CD4-positive, alpha-beta T cell (primary cell): ENCODE measurements at places on chromosomes 7 and 10.

GRCh38 chr10:33609546-33609945, 275.1 kb upstream of the NRP1 start:
- DNase-seq: no peak

DNA sequence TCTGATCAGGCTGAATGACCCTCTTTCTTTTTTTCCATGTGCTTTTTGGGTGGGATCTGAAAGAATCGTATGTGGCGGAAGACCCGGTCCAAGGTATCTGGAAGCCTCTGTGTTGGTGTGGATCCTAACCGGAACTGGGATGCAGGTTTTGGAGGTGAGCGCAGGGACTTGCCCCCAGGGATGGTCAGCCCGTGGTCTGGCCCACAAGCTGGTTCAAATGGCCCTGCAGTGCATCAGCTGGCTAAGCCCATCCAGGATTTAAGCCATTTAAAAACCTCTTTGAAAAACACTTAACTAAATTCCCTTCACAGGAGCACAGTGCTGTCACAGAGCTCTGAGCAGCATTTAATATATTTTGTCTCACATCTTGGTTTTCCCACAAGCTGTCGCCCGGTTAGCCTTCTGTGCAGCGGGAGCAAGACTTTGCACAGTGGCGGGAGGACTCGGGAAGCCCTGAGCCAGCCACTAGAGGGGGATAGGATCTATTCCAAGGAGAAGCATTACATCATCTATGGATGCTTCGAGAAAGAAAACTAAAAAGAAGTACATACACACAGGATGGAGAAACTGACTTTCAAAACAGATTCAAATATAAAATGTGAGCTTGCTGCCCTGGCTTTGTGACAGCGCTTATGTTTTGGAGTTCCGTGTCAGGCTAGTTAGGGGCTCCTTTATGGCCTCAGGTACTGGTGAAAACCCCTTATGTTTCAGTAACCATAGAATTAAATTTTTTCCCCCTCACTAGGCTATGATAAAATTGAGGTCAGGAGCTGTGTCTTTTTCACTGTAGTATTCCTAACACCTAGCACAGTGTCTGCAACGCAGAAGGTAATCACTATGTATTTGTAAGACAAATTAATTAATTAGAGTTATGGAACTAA, 11.3 kb downstream of the CPA2 start:
- DNase-seq: no peak

GRCh38 chr7:43363035-43363791, 219.7 kb upstream of the STK17A start:
- DNase-seq: no peak

- no peak for DNase-seq
Observed at GRCh38 chr7:139985811-139986210, 76.9 kb downstream of the PARP12 start.

GRCh38 chr7:5215313-5215712, 25.3 kb downstream of the WIPI2 start:
- DNase-seq: no peak

- DNase-seq: no peak
Observed at GRCh38 chr7:132420527-132420926, 155.7 kb downstream of the PLXNA4 start.

- DNase-seq: no peak
Observed at GRCh38 chr10:6119423-6119822, 30.6 kb downstream of the RBM17 start.

DNA sequence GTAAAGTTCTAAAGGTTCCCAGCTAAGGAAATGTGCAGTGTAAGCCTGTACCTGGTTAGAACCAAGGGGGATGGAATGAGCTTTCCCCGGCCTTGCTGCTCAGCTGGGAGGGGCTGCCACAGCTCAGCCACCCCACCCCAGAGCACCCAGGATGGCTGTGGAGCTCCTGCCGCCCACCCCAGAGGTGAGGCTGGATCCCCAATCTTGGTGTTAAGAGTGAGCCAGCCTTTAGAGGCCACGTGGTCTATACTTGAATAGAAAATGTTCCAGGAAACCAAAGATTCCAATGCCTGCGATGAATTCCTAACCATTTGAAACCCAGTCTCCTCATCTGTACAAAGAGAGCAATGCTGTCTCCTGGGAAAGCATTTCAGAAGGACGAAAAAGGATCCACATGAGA, 16.5 kb downstream of the DIP2C start:
- DNase-seq: no peak

DNA sequence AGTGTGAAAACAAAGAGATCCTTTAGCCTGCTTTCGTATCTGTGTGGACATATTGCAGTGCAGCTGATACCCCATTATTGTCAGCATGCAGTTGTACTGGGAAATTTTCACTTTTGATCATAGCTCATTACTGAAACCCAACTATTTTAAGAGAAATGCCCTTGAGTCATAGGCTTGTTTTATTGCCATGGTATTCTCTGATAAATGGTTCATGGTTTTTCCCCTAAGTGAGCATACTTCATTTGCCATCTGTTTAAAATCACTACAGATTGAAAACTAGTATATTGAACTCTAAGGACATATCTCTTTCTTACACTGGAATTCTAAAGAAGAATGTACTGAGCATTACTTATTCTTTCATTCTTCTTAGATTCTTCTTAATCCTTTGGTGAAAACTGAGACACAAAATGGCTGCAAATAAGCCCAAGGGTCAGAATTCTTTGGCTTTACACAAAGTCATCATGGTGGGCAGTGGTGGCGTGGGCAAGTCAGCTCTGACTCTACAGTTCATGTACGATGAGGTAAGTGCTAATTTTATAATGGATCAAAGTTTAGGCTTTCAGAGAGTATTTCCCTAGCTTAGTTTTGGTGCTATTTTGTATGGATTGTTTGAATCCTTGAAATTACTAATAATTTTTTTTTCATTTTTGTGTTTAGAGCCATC, 63.0 kb downstream of the RALA start:
- DNase-seq: no peak

GRCh38 chr7:20141002-20141345, 76.2 kb downstream of the MACC1 start:
- no peak for DNase-seq

DNA sequence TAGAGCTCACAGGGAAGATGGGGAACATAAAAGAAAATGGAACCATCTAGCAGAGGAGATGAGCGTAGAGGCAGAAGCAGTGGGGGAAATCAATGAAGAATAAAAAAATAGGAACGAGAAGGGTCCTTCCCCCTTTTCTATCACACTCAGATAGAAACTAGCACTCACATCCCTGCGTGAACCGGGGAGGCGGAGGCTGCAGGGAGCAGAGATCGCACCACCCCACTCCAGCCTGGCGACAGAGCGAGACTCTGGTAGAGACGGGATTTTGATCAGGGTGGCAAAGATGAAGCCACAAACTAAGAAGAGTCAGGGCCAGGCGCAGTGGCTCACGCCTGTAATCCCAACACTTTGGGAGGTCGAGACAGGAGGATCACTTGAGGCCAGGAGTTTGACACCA, 64.7 kb upstream of the ECHDC3 start:
- DNase-seq: no peak

- DNase-seq: no peak
Observed at GRCh38 chr7:90715067-90715466, 118.9 kb downstream of the CDK14 start.

DNA sequence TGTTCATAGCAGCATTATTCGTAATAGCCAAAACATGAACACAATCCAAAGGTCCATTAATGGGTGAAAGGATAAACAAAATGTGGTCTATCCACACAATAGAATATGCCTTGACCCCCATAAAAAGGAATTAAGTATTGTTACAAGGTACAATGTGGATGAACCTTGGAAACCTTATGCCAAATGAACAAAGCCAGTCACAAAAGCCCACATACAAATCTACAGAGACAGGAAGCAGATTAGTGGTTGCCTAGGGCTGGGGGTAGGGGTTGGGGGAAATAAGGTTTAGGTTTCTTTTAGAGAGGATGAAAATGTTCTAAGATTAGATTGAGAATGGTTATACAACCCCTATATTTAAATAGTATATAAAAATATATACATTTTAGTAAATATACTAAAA, 34.8 kb downstream of the PIP4K2A start:
- peak; percentile 51 for DNase-seq

DNA sequence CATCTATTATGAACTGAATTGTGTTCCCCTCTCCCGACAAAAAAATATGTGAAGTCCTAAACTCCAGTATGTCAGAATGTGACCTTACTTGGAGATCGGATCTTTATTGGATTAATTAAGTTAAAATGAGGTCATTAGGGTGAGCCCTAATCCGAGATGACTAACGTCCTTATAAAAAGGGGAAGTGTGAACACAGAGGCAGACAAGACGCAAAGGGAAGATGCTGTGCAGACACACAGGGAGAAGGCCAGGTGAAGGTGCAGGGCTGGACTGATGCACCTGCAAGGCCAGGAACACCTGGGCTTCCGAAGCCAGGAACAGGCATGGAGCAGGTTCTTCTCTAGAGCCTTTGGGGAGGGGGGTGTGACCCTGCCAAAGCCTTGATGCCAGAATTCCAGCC, 187.8 kb downstream of the PARD3 start:
- DNase-seq: no peak

- no peak for DNase-seq
Observed at GRCh38 chr7:54782829-54783228, 23.8 kb upstream of the SEC61G start.

DNA sequence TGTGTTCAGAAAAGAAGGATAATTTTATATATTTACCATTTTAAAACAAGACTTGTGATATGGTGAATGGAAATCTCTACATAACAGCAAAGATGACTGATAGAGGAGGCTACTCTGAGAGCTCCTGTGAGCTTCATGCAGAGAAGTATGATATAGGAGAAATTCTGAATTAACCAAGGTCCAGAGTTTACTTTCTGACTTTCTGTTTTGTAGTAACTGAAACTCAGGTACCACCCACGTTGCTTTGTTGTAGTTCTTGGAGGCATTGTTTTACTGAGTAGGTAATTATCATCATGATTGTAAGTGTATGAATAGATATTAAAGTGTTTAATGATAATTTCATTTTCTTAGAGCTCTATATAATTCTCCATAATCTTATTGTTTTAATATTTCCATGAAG, 18.0 kb upstream of the SFR1 start:
- no peak for DNase-seq

DNA sequence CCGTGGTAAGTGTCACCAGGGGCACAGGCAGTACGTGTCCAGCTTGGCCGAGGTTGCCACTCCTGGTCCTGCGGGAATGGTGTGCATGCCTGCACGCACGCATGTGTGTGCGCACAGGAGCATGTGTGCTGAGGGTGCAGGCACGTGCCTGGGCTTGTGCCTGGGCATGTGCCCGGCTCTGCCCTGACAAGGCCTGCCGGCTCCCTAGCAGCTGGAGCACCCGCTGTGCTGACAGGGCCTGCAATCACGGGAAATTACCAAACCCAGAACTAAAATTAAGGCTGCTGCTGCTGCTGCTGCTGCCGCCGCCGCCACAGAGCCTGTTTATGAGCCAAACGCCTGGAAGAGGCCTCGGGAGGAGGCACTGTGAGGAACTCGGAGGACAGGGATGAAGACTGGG, 28.7 kb downstream of the GHRHR start:
- no peak for DNase-seq

GRCh38 chr7:80330434-80330833, 181.4 kb downstream of the GNAT3 start:
- DNase-seq: no peak

DNA sequence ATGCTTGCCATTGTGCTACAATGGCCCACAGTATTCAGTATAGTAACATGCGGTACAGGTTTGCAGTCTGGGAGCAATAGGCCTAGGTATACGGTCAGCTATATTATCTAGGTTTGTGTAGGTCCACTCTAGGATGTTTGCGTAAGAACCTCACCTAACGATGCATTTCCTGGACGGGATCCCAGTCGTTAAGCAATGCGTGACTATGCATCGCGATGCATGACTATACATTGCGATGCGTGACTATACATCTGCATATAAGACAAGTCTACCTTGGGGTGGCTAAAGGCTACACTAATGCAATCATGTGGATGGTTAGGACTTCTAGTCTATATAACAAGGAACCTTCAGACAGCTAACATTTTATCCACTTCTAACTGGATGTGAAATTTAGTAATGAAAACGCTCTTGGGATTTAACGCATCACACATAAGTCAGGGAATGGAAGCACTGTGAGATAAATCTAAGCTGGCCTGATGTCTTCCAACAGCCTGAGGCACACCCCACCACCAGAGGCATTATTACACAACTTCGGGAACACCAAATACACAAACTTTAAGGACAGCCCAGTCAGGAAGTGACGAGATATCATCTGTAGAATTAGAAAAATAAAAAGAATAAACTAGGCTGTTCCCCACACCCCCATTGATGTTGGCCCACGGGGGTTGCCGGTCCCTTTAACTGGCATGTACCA, 9.2 kb downstream of the GNA12 start:
- no peak for DNase-seq

DNA sequence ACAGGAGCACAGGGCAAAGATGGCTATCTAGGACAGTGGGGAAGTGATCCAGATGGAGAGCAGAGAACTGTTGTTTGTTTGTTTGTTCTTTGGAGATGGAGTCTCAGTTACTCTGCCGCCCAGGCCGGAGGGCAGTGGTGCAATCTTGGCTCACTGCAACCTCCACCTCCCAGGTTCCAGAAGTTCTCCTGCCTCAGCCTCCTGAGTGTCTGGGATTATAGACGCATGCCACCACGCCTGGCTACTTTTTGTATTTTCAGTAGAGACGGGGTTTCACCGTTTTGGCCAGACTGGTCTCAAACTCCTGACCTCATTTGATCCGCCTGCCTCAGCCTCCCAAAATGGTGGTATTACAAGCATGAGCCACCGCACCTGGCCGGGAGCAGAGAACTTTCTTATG, 20.9 kb downstream of the METTL2B start:
- DNase-seq: no peak

GRCh38 chr7:47480576-47481538, 101.1 kb downstream of the TNS3 start:
- DNase-seq: no peak

- no peak for DNase-seq
Observed at GRCh38 chr10:49284356-49284755, 14.6 kb upstream of the C10orf71 start.

DNA sequence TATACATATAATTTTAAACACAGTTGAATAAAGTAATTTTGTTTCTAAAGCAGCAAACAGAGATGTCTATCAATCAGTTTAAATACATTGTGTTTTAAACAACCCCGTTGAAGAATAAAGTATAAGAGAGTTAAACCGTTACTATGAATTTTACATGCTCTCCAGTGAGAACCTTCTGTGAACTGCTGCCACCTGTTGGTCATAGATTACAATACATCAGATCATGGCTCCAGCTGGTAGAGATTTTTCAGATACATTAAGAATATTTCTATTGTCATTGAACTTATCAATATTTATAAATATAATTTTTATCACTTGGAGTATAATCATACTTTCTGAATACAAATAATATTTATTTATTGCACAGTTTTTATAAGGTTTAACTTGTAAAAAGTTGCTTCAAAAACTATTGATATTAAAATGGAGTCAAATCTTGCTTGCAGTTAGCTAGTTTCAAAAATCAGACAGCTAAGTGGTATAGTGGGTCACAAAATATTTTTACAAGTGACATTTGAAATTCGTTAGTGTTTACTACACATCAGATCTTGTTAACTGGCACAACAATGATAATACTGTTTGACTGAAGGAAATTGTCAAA, 561.2 kb upstream of the PHF14 start:
- DNase-seq: no peak

GRCh38 chr10:62050893-62051433, 149.5 kb downstream of the ARID5B start:
- DNase-seq: peak; percentile 75
